MCF 10A (cell line): ENCODE measurements at places on chromosomes 7 and 10. TPM values are rescaled to one million over a fixed set of nuclear protein-coding genes. Genes with fewer than 3 reads are reported as not detected.

DNA sequence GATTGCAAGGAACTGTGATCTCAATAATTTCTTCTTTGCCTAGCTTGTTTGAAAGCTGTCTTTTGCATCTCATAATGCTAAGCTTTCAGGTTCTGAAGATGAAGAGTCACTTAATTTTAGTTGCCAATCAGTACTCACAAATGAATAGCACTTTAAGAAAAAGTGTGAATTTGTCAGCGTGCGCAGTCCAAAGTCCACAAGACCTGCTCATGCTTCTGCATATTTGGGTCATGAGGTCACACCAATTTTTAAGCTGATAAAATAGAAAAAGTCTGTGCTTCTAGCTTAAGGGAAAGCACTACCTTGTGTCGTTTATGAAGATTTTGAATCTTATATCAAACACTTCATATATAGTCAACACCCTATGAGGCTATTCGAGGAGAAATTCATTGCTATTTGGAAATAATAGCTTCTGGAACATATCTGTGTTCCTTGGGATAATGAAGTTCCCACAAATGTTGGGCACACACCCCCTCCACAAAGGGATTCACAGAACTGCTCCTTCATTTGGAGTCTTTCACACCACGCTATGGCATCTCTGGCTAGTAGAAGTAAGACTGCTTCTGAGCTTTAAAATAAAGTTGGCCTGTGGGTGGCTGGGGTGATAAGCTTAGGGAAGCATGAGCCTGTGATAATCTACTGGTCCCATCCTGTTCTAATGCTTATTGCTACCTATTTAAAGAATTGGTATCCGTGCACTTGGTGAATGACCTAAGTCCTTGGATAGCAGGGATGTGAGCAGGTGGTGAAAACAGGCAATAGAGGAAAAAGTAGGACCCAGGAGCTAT is 33.3 kb downstream of the A1CF start:
- H3K36me3 ChIP-seq, result no peaks in the 10 kb centered on the region
- H3K27me3 ChIP-seq, result no peaks in the 10 kb centered on the region
- H3K4me3 ChIP-seq, result no peak overlapping the region
- no peak overlapping the region for H3K27ac ChIP-seq

GRCh38 chr10:15719049-15719898 is 448 bp downstream of the ITGA8 start:
- no peaks in the 10 kb centered on the region for H3K36me3 ChIP-seq
- no peak overlapping the region for H3K4me3 ChIP-seq
- H3K27me3 ChIP-seq, result peaks cover 84% of the 10 kb centered on the region
- no peaks in the 10 kb centered on the region for H3K4me1 ChIP-seq
- no peak for DNase-seq

GRCh38 chr10:97717627-97718026 is 4.1 kb downstream of the MARVELD1 start:
- H3K36me3 ChIP-seq, result peaks cover 36% of the 10 kb centered on the region
- DNase-seq, result no peak
- peak overlapping the region; percentile 70 for H3K4me3 ChIP-seq
- H3K27me3 ChIP-seq, result no peaks in the 10 kb centered on the region
- peaks cover 62% of the 10 kb centered on the region for H3K4me1 ChIP-seq

GRCh38 chr10:24790599-24790998 is 66.9 kb upstream of the ARHGAP21 start:
- H3K36me3 ChIP-seq, result no peaks in the 10 kb centered on the region
- no peak overlapping the region for H3K27ac ChIP-seq
- no peak overlapping the region for H3K4me3 ChIP-seq
- DNase-seq, result no peak
- no peaks in the 10 kb centered on the region for H3K27me3 ChIP-seq
- peaks cover 11% of the 10 kb centered on the region for H3K4me1 ChIP-seq

DNA sequence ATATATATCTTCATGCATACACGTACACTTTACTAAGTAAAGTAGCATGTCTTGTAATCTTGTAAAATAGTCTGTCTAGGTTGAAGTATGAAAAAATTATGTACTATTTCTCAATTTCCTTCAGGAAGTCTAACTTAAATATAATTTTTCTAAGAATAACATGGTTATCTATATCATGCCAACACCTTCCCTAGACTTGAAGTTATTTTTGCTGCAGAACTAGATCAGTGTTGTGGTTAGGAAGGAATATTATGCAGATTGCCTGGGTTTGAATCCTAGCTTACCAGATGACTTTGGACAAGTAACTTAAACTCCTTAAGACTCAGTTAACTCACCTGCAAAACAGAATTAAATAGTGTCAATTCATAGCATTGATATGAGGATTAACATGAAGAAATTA is 142.2 kb upstream of the SEMA3A start:
- H3K27ac ChIP-seq, result no peak overlapping the region
- no peak overlapping the region for H3K4me3 ChIP-seq
- DNase-seq, result no peak
- H3K36me3 ChIP-seq, result no peaks in the 10 kb centered on the region
- H3K4me1 ChIP-seq, result no peaks in the 10 kb centered on the region

GRCh38 chr10:132058793-132059759 is 6.7 kb upstream of the JAKMIP3 start:
- no peaks in the 10 kb centered on the region for H3K27me3 ChIP-seq
- no peak for DNase-seq
- no peaks in the 10 kb centered on the region for H3K4me1 ChIP-seq
- H3K4me3 ChIP-seq, result no peak overlapping the region
- no peaks in the 10 kb centered on the region for H3K36me3 ChIP-seq
- H3K27ac ChIP-seq, result no peak overlapping the region

WNT8B gene
- total RNA-seq, result not detected in 2 replicates

TMEM26 gene
- total RNA-seq, result not detected in 2 replicates

PAX4 gene
- total RNA-seq, result not detected in 2 replicates

- peak overlapping the region; percentile 57 for H3K27ac ChIP-seq
- DNase-seq, result no peak
- H3K36me3 ChIP-seq, result peaks cover 1% of the 10 kb centered on the region
- no peak overlapping the region for H3K4me3 ChIP-seq
- no peaks in the 10 kb centered on the region for H3K27me3 ChIP-seq
Observed at GRCh38 chr7:17771901-17772408, 168.3 kb downstream of the SNX13 start.

GNAT3 gene
- not detected in 2 replicates for total RNA-seq

CLCN1 gene
- not detected in 2 replicates for total RNA-seq

- no peak overlapping the region for H3K27ac ChIP-seq
- H3K27me3 ChIP-seq, result peaks cover 20% of the 10 kb centered on the region
- H3K4me3 ChIP-seq, result no peak overlapping the region
- no peak for DNase-seq
- no peaks in the 10 kb centered on the region for H3K36me3 ChIP-seq
- peaks cover 5% of the 10 kb centered on the region for H3K4me1 ChIP-seq
Observed at GRCh38 chr10:49180444-49180860, 7.7 kb downstream of the TMEM273 start.
